Effector memory CD4-positive, alpha-beta T cell (primary cell): ENCODE measurements at places on chromosomes 16 and 17.
A peak's percentile ranks its signal among the peaks of the same experiment; 100 is the strongest.

DNA sequence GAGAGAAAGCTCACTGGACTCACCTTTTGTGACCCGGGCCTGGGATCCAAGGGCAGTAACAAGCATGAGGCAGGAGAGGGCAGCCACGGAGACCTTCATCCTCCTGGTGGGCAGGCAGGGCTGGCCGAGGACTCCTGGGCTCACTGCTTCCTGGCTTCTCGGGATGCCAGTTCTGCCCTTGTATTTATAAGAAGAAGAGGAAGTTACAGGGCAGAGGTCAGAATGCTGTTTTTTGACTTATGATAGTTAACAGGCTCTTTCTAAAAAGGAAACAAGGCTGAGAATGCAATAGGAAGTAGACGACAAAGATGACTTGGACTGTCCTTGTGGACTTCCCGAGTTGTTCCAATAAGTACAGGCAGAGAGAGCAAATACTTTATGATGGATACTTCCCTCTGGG lies at the start of gene CCL23:
Gene CCL23, minus strand, starts transcription at position 174 of the 400 bp plus-strand sequence. Its CDS starts 75 bp downstream, at position 99.
- DNase-seq = no peak

- no peak for DNase-seq
Observed at GRCh38 chr17:13114601-13115031, 96.8 kb upstream of the ELAC2 start.

DNA sequence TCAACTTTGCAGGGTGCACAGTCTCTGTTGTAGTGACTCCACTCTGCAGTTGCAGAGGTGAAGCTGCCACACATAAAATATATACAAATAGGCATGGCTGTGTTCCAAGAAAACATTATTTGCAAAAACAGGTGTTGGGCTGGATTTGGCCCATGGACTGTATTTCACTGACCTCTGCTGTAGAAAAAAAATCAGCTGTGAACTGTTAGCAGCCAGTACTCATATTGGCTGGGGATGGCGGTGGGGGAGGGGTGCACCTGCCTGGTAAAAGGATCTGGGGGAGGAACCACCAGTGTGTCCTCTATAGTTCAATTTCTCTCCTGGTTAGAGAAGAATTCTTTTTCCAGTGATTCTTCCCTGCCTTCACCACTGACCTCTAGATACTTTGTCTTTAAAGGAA lies 50.0 kb downstream of the SHISA9 start:
- no peak for DNase-seq

- no peak for DNase-seq
Observed at GRCh38 chr17:69254187-69254586, 25.6 kb upstream of the ABCA10 start.

GRCh38 chr17:57097832-57098421 lies 12.9 kb downstream of the AKAP1 start:
- DNase-seq = no peak

GRCh38 chr17:32659419-32659842 lies 172.6 kb downstream of the CDK5R1 start:
- peak; percentile 18 for DNase-seq

GRCh38 chr17:19539040-19539399 lies 5.4 kb downstream of the SLC47A1 start:
- no peak for DNase-seq

GRCh38 chr16:85225257-85225656 lies 113.0 kb upstream of the CIBAR2 start:
- DNase-seq = no peak

GRCh38 chr17:63774141-63774968 lies at the start of gene DDX42:
DDX42 (plus strand) TSS chr17:63774170; CDS start chr17:63787050, 12,880 bp downstream.
- DNase-seq = peak; percentile 87

DNA sequence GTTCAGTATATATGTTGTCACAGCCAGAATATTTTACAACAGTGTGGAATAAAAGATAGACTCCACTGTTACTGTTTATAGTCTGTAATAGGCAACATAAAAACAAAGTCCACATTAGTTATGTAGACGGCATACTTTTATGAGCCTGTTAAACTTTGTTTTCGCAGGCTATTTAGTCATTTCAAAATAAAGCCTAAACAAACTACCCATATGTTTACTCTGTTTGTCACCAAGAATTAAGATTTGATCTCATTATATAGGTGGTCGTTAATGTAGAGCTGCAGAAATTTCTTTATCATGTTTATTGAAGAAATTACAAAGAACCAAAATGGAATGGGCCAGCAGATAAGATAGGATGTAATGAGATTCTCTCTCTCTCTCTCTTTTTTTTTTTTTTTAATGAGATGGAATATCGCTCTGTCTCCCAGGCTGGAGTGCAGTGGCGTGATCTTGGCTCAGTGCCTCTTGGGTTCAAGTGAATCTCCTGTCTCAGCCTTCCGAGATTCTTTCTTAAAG lies 943.8 kb upstream of the SOX9 start:
- DNase-seq = no peak

DNA sequence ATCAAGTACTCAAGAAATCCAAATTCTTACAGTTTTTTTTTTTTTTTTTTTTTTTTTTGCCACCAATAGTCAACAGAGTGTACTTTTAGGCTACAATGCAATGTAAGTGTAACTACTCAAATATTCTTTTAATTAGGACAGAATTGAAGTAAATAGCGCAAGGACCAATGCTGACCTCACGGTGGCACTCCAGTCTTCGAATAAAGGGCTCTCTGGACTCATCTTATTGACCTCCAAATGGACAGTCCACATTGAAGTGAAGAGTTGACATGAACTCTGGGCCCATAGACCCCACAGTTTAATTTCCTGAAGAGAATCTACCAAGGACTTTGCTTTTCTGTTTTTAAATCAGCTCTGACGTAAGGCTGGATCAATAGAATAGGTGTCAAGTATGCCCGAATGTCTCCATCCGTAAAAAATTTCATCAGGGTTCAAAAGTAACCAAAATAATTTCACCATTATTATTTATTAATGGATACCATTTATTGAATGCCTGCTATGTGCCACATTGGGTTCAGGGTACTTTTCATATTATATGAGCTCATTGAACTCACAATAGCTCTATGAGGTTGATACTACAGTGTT lies 7.3 kb upstream of the DDX52 start:
- DNase-seq = no peak
